ENCODE measurements at places on chromosomes 16 and 17.
A peak's percentile ranks its signal among the peaks of the same experiment; 100 is the strongest.

DNA sequence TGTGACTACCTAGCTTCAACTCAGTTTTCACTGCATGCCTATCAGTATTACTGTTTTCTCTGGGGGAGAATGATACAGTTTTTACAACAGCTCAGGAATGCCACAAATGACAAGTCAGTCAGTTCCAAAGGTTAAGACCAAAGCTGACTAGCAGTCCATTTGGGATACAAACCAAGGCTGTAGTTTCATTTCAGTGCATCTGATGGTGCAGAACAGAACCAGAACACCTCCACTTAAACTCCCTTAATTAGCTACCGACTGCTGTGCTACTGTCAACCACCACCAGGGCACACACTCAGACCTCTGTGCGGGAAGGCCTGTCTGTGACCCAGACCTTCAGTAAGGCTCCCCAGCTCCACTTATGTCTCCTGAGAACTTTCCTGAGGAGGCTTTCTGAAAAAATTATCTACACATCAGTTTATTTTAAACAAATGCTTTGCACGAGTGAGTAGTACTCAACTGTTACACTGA is 20.4 kb downstream of the NFE2L1 start:
- DNase-seq = no peak

- no peak for DNase-seq
Observed at GRCh38 chr17:73987845-73988509, 215.5 kb upstream of the RPL38 start.

- DNase-seq = no peak
Observed at GRCh38 chr17:38459567-38459966, 31.3 kb downstream of the ARHGAP23 start.

DNA sequence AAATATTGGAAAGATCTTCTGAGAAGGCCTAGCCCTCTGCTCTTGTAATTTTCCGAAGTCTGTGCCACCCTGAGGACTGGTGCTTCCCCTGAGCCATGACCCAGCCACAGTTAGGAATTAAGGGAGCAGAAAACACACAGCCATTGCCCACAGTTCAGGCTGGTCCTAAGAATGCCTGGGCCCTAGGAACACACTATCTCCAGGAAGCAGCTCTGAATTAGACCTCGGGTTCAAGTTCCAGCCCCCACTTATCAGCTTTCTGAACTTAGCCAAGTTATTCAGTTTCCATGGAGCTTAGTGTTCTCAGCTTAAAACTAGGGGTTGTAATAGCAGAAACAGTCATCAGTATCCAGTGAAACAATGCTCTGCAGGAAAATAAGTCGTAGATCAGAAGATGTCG is 56.0 kb downstream of the CDH13 start:
- no peak for DNase-seq

GRCh38 chr16:3074860-3075522 is 9.6 kb downstream of the IL32 start:
- DNase-seq = peak; percentile 77

GRCh38 chr17:386141-386876 is 33.7 kb upstream of the RPH3AL start:
- peak; percentile 62 for DNase-seq

DNA sequence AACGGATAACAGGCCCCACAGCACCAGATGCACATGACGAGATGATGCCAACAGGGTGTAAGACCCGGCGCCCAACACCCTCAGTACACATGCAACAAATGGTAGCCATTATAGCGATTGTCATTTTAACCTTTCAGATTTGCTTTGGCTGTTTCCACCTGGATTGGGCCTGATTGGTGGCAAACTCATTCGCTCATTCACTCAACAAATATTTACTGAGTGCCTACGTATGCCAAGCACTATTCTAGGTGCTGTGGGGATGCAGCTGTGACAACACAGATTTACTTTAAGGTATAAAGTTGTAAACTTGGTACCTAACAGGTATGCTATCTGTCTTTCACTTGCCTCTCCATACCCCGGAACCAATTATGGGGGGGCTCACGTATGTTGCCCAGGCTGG is 66.8 kb downstream of the SRCIN1 start:
- no peak for DNase-seq

DNA sequence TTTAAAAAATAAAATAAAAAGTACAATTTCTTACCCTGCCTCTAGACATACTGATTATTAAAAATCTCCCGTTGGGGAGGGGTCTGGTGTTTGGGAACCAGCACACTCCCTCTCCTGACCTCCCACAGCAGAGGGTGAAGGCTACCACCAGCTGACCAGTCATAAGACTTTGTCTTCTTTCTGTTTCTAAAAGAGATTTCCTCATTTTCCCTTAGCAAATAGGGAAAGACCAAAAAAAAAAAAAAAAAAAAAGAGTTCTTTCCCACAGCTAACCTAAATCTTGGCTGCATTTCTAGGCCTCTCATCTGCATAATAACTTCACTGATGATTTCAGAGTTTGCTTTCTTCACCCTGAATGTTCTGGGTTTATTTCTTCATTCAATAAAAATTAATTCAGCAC is 30.3 kb downstream of the CDK5RAP3 start:
- no peak for DNase-seq

DNA sequence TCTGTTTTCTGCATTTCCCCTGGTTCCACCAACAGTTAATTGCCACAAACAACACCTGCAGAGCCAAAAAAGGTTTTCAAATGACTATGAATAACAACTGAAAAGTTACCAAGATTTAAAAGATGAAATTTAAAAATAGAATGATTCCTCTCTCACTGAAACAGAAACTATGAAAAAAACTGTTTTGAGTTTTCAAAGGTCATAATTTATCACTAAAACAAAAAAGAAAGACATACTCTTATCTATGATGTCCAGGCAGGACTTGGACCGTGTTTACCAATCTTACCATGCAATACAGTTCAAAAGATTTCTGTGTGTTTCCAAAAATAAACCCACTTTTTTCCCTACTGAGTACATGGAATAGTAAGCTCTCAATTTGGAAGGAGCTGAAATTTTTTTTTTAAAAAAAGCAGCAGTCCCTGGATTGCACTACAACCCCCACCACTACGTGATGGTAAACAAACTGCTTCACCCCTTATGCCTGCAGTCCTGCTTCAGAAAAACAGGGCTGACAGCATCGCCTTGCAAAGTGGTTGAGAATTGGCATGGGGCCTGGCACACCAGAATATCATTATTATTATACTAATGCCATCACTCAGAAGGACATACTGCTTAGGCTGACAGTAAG is 8.5 kb downstream of the TXNDC11 start:
- DNase-seq = no peak

GRCh38 chr17:59751955-59752413 is 44.5 kb downstream of the VMP1 start:
- DNase-seq = no peak

DNA sequence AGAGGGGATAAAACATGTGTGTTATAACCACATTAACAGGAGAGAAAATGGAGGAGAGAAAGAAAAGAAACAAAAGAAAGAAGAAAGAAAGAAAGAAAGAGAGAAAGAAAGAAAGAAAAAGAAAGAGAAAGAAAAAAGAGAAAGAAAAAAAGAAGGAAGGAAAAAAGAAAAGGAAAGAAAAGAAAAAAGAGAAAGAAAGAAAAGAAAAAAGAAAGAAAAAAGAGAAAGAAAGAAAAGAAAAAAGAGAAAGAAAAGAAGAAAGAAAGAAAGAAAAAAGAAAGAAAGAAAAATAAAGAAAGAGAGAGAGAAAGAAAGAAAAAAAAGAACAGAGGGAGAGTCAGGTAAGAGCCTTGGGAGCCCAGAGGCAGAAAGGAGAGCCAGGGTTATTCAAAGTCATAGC is 446.6 kb upstream of the ASIC2 start:
- DNase-seq = no peak

DNA sequence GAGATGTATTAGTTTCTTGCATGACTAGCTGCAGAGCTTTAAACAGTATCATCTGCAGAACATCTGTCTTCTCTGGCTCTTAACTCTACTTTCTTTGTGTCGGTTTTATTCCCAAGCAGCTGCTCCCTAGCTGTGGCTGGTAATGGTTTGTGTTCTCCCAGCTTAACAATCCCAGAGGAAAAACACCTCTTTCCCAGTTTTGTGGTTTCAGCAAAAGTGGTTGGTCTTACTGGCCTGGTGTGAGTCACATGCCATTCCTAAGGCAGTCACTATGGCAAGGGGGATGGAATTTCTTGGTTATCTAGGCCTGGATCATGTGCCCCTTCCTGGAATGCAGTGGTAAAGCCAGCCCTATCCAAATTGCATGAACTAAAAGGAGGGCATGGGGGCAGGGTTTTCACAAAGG is 27.5 kb downstream of the OMG start:
- no peak for DNase-seq

GRCh38 chr17:14118951-14119350 is 49.6 kb downstream of the COX10 start:
- no peak for DNase-seq

DNA sequence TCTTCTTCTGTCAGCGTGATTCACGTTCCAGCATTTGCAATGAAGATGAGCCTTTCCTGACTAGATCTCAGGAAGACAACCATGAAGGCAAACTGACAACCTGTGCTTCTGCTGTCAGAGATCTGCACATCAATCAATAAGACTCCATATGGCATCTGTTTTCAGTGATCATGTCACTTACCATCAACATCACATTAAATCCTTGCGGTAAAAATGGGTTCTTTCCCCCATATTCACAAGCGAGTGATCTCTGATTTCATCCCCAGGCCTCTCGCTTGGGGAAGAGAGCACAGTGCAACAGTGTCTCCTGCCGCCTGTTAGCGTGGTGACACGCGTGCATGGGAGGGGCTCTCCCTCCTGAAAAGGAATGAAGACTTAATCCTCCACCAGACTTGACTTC is 11.1 kb downstream of the NACA2 start:
- DNase-seq = no peak

- no peak for DNase-seq
Observed at GRCh38 chr16:69346683-69347082, 4.9 kb downstream of the TMED6 start.

DNA sequence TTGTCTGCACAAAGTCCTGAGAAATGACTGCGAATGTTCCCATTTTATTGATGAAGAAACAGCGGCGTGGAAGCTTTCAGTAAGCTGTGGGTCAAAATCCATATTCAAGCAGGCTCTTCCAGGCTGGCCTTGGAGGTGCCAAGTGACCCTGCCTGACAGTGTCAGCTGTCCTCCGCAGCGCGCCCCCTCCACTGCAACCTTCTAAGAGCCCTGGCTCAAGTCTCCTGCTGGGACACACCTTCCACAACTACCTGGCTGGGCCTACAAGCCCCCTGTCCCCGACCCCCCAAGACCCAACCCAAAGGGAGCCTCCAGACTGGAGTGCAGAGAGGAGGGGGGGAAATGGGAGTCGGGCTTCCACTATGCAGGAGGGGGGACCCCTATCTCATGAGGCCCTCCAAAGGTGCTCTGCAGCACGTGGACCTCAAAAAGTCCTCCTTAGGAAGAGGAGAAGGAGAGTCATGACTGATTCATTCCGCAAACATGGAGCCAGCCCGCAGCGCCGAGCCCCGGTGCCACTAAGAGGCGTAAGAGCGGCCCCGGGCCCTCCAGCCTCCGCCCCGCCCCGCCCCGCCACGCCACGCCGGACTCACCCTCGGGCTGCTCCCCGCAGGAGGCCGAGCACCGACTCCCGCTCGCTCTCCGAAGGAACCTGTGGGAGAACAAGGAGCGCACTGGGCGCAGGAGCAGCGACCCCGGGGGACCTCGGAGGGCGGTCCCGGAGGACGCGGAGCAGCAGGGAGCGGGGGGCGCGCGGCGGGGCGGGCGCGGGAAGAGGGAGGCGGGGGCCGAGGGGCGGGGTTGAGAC is 574 bp downstream of the MPP3 start:
- no peak for DNase-seq

- no peak for DNase-seq
Observed at GRCh38 chr16:31273187-31273586, 13.4 kb downstream of the ITGAM start.

- no peak for DNase-seq
Observed at GRCh38 chr16:89507214-89507833, 879 bp upstream of the SPG7 start.

GRCh38 chr17:29124135-29124924 is 55.9 kb downstream of the MYO18A start:
- no peak for DNase-seq

- no peak for DNase-seq
Observed at GRCh38 chr17:2933606-2934005, 129.8 kb downstream of the OR1D5 start.

DNA sequence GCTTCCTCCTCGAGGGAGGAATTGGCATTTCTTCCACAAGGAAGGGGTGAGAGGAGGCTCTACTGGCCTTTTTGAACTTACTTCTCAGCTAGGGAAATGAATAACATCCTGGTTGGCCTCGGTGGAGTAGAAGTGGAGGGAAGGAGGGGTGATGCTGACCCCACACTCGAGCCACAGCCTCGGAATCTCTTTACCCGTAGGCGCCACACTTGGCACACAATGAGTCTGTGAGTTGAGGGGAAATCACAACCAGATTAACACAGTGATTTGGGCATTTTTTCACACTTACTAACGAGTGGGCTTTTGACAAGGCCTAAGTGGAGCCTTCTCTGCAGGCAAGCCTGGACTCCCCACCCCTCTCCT is 47.3 kb upstream of the TBX2 start:
- DNase-seq = no peak

DNA sequence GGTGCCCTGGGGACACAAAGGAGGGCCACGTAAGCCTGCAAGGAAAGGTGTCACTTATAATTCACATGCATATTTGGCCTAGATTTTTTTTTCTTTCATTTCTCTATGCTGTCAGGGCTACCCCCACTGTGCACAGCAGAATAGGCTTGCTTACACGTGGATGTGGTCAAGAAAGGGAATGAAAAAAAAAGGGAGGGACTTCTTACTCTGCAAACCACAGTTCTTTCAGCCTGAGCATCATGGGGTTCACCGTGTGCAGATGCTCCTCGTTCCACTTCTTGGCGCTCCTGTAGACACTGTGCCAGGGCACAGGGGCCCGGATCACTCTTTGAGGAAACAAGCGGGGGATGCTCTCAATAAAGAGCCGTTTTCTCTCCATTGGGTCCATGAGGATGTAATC is 16.6 kb downstream of the DNAH3 start:
- no peak for DNase-seq

DNA sequence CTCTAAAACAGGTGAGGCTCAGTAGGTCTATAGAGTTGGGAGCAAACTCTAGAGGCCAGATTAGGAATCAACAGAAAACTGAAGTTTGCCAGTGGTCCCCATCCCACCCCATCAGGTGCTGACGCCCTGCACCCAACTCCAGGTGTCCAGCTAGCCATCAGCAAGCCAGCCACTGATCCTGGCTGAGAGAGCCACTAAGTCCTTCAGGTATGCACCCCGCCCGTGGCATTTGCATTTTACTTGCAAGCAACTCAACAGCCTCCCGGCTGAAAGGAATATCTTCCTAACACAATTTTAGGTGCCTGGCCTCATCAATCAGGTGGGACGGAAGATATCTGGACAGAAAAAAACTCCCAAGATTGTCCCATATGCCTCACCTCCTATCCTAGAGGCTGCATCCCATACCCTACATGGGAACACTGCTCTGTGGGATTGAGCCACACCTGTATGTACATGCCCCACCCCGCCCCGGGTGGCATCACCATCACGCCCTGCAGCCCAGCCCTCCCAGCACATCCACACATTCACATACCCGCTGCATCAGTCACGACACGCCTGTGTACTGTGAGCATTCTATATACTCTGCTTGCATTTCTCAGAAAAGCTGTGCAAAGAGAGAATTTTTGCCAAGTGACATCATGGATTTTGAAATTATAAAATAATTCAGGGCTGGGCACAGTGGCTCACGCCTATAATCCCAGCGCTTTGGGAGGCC is 8.3 kb downstream of the OTOP3 start:
- DNase-seq = no peak

GRCh38 chr17:65334406-65334805 is 197.2 kb downstream of the RGS9 start:
- DNase-seq = no peak
